ENCODE measurements at places on chromosomes 7 and 10.
A peak's percentile ranks its signal among the peaks of the same experiment; 100 is the strongest.

- no peak for DNase-seq
Observed at GRCh38 chr7:87003872-87004798, 55.3 kb downstream of the ELAPOR2 start.

- no peak for DNase-seq
Observed at GRCh38 chr7:41779918-41780317, 77.0 kb upstream of the INHBA start.

DNA sequence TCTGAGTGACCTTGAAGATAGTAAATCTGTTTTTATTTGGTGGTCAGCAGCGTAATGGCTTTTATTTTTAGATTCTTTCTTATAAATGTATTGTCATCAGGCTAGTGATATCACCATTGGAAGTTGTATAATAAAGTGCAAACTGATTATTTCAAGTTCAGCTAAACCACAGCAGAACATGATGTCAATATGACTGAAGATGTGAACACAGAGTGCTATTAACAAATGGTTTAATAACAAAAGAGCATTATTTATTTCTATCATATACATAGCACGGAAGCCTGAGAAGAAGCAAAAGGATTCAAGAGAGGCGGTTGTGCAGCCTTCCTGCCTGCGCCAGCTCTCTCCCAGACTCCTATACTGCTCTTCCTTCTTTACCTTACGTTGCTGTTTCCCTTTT lies 142.7 kb downstream of the SDK1 start:
- no peak for DNase-seq

DNA sequence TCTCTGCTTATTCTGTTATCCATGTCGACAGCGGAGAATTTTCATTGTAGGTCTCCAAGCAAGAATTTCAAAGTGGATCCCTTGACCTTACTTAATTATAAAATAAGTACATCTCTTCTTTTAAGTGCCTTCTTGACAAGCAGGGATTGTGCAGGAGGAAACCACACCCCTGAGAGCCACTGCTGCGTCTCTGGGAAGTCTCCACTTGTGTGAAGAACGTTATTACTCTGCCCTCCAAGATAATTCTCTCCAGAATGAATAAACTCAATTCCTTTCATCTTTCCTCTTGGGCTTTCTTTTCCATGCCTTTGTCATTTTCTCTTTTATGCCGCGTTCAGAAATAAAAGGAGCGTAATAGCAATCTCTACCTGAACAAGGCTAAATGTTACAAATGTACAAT lies 1030.9 kb upstream of the LRRTM3 start:
- no peak for DNase-seq

DNA sequence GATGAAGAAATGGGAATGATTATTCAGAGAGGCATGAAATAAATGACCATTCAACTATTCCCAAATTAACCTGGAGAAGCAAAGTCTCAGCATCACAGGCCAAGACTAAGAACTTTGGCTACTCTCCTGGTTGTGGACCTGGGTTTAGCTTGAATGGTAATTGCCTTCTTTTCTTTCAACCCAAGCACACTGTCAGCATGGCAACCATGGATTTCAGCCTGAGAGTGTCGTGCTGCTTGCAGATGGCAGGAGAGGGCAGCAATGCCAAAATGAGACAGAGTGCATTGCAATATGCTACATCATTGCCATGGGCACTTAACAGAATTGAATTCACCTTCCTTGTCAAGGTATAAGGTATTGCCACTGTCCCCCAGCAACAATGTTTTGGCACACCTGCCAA lies 767.2 kb downstream of the REEP3 start:
- DNase-seq: no peak

DNA sequence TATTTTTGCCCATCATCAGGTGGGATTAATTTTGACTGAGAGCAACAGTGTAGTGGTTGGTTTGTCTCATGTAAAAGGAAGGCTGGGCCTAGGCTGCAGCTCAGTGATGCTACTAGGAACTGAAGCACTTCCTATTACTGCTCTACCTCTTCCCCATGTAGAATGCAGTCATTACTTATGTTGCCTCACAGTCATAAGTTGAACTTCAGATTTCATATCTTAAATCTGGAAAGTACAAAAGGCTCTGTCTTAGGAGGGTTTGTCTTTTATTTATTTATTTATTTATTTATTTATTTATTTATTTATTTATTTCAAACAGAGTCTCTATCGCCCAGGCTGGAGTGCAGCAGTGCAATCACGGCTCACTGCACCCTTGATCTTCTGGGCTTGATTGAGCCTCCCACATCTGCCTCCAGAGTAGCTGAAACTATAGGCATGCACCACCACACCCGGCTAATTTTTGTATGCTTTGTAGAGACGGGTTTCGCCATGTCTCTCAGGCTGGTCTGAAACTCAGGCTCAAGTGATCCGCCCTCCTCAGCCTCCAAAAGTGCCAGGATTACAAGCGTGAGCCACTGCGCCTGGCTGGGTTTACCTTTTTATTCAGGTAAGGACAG lies 721.7 kb upstream of the GALNT17 start:
- DNase-seq: peak; percentile 68

DNA sequence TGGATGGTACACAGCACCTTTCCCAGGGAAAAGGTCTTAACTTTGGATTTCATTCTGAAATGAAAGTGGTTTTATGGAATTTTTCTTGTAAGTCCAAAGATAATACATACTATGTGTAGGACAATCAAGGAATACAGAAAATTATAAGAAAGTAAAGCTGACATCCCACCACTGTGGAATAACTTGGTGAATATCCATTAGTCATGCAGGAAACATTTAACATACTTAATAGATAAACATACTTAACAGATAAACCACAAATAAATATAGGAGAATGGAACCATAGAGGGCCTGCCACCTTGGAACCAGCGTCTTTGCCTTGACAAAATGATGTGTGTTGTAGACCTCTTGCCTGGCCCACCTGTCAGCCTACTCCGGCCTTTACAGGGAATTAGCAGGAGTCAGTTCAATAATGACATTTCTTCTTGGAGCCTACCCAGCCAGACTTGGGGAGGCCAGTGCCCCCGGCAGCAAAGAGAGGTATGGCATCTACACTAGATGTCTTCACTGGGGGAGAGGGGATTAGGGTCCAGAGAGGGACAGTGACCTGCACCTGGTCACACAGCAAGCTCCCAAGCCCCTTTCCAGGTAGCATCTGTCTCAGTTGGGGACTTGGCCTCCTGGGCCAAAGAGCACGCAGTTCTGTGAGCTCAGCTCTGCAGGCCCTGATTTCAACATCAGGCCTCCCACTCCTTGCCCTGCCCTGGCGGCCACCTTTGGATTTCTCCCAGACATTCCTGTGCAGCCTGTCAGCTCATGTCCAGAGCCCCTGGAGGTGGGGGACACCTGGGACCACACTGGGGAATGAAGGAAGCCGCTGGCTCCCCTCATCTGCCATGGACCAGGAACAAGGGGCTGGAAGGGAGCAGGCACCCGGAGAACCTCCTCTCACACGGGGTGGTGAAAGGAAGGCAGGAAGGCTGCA lies 112.6 kb upstream of the PPIF start:
- no peak for DNase-seq

DNA sequence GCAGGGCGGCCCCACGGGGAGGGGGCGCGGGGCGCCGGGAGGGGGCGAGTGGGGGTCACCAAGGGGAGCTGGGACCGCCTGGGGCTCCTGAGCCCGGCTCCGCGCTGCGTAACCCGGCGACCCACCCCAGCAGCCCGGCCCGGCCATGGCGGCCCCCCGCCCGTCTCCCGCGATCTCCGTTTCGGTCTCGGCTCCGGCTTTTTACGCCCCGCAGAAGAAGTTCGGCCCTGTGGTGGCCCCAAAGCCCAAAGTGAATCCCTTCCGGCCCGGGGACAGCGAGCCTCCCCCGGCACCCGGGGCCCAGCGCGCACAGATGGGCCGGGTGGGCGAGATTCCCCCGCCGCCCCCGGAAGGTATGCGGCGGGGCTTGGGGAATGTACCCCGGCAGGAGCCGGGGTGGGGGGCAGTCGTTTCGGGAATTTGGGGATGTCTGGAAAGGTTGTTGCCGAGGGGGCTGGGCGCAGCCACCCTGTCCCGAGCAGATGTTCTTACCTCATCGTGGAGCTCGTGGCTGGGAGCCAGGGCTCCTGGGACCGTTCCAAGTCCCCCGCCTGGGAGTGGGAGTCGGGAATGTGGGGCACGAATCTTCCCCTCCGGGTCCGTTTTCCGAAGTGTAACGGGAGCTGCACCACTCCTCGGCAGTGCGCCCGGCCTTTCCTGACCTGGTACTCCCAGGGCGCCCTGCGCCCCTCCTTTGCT lies 431 bp downstream of the ZYX start:
- DNase-seq: no peak

DNA sequence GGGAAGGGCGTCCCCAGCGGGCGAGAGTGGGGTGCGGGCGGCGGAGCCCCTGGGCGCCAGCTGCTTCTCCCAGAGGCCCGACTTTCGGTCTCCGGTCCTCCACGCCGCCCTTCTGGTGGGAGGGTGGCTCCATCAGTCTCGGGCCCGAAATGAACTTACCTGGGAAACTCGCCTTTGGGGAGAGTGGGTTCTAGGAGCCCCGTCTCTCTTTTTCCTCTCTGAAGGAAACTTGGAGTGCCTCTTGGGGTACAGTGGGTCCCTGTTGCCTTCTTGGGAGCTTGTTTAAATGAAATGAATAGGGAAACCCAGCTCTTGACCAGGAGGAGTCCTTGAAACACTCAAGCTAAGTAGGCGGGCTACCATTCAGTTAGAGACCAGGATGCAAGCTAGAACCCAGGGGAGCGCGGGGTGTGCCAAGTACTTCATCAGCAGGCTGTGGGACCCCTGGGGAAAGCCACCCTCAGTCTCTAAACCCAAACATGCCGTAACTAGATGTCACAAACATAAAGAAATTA lies 1.3 kb downstream of the SLC26A4 start:
- DNase-seq: no peak

GRCh38 chr7:139871331-139871730 lies 42.3 kb downstream of the TBXAS1 start:
- no peak for DNase-seq

DNA sequence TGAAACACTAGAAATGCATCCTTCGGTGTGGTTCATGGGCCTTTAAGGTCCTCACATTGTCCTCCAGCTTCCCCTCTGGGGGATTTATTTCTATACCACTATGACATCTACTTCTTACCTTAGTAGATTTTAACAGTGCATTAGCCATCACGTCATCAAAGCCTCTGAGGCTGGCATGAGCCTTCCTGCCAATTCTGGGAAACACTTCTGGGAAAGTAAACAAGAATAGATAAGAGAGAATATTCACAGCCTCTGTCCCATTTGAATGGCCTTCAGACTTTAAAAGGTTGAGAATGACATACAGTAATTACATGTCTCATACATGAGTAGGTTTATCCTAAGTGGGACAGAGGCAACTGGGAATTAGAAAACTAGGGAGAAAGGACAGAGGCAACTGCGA lies 89.7 kb downstream of the AMPH start:
- no peak for DNase-seq

- no peak for DNase-seq
Observed at GRCh38 chr10:121532292-121532864, 65.9 kb downstream of the FGFR2 start.

- no peak for DNase-seq
Observed at GRCh38 chr7:126723966-126724544, 528.7 kb downstream of the GRM8 start.

DNA sequence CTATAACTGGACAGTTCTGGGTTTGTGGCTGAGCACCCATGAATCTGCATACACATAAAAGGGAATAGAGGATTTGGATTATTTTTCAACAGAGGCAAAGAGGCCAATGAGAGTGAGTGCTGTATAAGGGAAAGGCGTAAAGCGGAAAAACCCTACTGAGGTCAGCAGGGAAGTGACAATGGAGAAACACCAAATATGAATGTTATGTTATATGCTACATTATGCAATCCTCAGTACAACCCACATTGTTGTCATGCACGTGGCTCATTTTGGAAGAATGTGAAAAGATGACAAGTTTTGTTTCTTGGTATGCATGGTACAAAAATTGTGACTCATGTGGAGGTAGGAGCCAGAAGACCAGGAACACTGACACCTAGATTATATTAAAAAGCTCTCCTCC lies 113.6 kb upstream of the AMPH start:
- no peak for DNase-seq

- no peak for DNase-seq
Observed at GRCh38 chr7:102814025-102814471, 65.2 kb downstream of the FAM185A start.

- DNase-seq: no peak
Observed at GRCh38 chr10:132203256-132204077, 16.7 kb downstream of the DPYSL4 start.

GRCh38 chr10:30745953-30746352 lies 116.4 kb upstream of the LYZL2 start:
- DNase-seq: no peak

DNA sequence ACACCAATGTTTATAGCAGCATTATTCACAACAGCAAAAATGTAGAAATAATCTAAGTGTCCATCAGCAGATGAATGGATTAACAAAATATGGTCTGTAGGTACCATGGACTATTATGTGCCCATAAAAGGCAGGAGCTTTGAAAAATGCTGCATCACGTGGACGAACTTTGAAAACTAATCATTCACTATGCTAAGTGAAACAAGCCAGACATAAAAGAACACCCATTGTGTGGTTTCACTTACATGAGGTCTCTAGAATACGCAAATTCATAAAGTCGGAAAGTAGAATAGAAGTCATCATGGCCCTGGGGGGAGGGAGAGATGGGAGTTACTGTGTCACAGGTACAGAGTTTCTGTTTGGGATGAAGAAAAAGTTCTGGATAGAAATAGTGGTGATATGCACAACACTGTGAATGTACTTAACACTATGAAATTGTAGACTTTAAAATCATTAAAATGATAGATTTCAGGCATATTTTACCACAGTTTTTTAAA lies 377.3 kb downstream of the SDK1 start:
- no peak for DNase-seq

- DNase-seq: no peak
Observed at GRCh38 chr10:7317786-7318446, 92.9 kb downstream of the SFMBT2 start.

DNA sequence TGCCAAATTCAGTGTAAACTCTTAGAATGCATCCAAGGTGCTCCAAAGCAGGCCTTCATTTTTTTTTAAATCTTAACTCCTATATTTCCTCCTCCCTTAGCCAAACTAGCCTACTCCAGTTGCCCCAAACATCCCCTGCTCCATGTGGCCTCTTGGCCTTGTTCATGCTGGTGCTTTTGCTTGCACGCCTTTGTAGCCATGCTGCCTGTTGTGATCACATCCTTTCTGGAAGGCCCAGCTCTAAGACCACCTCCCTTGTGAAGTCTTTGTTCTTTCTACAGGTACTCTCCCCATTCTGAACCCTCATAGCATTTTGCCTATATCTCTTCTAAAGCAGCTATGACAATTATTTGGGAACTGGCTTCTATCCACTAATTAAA lies 375.3 kb upstream of the NFE2L3 start:
- DNase-seq: no peak

All from NAMALWA (cell line).